ENCODE measurements at places on chromosomes 6 and 20.

GRCh38 chr6:35168461-35168861 is 27.3 kb upstream of the TCP11 start:
- DNase-seq: no peak

- no peak for DNase-seq
Observed at GRCh38 chr6:169520104-169520503, 181.7 kb downstream of the WDR27 start.

- DNase-seq: no peak
Observed at GRCh38 chr6:3756546-3756945, 5.0 kb upstream of the PXDC1 start.

DNA sequence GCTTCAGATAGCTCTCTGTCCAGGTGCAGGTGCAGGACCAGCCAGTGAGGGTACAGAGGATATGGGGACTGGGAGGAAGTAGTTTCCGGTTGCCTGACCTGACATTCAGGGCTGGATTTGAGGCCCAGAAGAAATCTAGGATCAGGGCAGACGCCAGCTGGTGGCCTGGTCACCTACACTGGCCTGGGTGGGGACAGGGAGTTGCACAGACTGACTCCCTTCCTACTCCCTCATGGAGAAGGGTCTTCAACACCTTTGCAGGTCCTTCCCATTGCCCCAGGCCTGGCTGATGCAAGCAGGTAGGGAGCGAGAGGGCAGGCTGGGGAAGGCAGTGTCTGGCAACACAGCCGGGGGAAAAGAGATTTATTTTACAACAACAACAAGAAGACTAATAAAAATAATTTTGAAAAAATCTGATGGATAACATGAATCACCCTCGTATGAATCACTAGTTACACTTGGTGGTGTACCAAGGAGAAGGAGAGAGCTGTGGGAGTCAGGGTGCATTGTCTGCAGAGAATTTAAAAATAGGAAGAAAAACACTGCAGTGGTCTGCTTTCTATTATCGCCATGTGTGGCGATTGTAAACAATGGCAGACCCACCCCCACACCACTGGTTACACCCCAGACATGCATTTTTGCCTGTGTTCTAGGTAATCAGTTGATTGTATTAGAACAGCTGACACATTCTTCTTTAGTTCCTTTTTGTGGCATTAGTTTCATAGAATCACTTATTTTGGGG is 62.3 kb upstream of the SNX9 start:
- no peak for DNase-seq

- DNase-seq: no peak
Observed at GRCh38 chr20:59819496-59820203, 113.8 kb downstream of the SYCP2 start.
